H1 (cell line): ENCODE measurements at places on chromosomes 12 and 14. TPM values are rescaled to one million over a fixed set of nuclear protein-coding genes. Genes with fewer than 3 reads are reported as not detected.

The USP44 gene
- 191 and 197 TPM in 2 replicates for total RNA-seq

GRCh38 chr12:47178014-47178413 is 98.3 kb upstream of the AMIGO2 start:
- no peak for DNase-seq

GRCh38 chr12:108514468-108514972 is 557 bp upstream of the FICD start:
- no peak for DNase-seq

The KRT72 gene
- not detected in 2 replicates for total RNA-seq

DNA sequence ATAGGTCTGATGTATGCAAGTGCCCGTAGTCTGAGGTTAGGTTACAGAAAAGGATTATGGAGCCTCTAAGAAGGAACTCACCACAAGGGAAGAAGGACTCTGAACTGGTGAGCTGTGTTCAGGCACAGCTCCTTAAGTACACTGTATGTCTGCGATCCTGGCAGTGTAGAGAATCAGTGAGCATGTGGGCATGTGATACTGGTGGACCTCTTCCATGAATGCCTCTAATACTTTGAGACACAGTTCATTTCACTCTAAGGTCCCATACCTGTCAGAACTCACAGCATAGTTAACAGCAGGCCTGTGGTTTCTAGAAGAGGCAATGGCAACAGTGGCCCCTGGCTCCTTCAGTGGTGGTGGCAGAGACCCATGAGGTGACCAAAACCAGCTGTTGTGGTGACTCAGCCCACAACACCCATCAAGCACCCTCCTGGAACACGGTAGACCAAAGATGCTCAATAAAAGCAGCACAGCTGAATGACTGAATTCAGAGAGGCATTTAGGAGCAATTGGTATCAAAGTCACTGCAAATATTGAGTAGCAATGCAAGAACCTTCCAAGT is 6.9 kb upstream of the OR6J1 start:
- DNase-seq = peak; percentile 7

GRCh38 chr12:92036771-92037453 is 108.7 kb downstream of the BTG1 start:
- DNase-seq = no peak

- DNase-seq = no peak
These were observed 65.2 kb downstream of the TSPAN9 start for GRCh38 chr12:3142386-3142785.

DNA sequence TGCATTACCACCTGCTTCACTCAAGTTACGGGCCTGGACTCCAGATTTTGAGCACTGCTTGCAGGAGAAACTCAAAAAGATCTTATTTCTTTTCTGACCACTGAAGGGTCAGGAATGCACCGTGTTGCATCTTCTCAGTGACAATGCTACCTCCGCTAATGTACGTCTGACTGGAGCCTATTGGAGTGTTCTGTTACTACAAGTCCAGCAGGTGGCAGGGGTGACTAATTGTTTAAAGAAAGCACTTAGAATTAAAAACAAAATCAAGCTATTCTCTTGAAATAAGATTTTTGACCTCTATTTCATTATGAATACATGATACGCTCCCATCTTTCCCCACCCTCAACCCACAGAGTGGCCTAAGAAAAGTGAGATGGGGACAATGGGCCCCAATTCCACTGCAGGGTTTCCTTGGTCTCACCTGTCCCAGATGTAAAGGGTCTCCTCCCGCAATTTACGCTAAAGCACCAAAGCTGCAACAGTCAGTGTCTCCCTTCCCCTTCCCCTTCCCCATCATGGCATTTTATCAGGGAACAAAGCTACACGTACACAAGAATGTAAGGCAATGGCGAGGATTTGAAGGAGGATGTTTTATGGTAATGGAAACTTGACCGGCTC is 2.2 kb downstream of the TBPL2 start:
- no peak for DNase-seq

GRCh38 chr14:22428700-22429291 is 160.2 kb downstream of the DAD1 start:
- no peak for DNase-seq

DNA sequence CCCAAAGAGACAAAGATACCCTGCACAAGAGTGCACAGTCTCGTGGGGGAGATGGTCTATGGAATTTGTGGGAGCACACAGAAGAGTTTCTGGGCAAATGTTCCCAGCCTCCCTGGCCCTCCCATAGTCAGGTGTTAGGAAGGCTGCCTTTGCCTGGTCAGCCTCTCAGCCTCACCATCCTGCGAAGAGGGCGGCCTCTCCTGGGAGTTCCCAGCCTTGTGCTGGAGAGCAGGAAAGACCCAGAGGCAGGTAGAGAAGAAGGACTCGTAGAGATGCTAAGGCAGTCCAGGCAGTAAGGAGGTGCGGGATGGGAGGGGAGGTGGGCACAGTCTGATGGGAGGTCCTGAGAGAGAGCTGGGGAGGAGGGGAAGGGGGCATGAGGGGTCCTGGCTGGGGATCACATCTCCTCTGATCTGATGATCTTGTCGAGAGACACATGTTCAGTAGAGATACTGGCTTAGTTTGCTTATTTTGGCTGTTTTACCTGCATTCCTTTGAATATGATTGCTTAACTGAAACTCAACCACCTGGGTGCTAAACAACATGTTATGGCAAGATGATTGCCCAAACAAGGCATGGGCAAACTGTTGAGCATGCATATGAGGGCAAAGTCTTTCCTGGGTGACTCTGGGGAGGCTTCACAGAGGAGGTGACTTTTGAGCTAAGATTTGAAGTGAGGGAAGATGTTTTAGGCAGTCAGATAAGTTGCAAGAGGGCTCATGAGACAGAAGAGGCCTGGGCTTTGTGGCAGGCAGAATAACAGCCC is 10.5 kb downstream of the SERPINA6 start:
- no peak for DNase-seq

DNA sequence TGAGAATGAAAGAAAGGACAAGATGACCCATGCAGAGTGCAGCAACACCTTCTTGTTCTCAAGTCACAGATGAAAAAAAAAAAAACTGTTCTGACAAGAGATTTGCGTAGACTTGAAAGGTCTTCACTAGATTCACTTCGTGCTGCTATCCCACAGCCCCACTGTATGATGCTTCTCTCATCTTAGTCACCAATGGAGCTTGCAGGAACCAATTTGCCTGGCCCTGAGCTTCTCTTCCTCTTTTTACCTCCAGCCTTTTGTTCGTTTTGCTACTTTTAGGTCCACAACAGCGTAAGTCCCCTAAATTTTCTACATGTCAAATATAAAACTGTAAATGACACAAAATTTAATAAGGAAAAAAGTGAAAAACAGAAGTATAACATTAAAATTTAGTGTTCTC is 107.9 kb upstream of the NAP1L1 start:
- DNase-seq = no peak

The NRXN3 gene
- total RNA-seq = 3.0 and 4.1 TPM in 2 replicates

The SLC17A8 gene
- total RNA-seq = 0.11 and 0.30 TPM in 2 replicates

GRCh38 chr14:52610187-52610586 is 57.6 kb downstream of the GPR137C start:
- DNase-seq = no peak

The TWF1 gene
- total RNA-seq = 24.6 and 27.9 TPM in 2 replicates

The SNW1 gene
- 79.2 and 88.8 TPM in 2 replicates for total RNA-seq

DNA sequence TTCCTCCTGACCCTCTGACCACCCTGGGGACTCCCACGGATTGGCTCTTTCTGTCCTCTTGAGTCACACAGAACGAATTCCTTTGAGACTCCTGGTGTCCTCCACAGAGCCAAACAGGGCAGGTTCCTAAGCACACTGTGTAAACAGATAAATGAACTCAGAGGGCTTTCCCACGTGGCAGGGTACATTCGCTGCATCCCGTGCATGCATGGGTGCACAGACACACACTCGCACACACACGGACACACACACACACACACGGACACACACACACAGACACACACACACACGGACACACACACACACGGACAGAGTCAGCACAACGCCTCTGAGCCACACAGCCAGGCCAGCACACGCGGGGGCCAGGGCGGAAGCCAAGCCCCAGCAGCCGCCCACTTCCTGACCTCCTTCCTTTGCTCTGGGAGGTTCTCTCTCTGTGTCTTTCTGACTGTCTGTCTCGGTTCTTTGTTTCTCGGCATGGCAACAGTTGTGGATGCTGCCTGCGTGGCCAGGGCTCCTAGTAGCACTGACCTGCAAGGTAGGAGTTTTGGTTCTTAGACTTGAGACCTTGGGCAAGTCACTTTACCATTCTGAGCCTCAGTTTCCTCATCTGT is 706 bp downstream of the CRACR2A start:
- peak; percentile 33 for DNase-seq

DNA sequence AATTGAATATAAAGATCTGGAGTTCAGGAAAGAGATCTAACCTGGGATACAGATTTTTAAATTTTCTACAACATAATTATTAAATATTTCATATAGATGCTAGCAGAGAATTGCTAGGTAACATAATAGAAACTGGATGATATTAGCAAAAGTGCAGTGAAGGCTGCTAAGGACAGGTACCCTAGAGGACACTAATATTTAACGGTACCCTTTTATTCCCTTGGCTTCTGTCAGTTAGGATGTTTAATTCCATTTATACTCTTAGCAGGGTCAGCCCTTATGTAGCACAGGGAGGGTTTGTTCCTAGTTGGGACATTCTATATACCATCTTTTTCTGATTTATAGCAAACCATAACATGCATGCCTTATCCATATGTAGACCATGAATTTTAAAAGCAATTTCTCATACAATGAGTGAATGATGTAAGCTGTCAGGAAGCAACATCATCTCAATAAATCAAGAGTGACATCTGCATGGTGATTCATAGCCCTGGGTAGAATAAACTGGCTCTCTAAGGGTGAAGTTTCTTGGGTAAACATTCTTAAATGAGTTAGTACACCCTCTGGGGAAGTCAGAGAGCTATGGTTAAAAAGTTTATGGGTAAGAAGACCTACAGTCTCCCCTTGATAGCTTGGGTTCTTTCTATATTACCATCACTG is 404.4 kb upstream of the MGAT4C start:
- DNase-seq = no peak

The ACRBP gene
- 0.80 and 1.2 TPM in 2 replicates for total RNA-seq

DNA sequence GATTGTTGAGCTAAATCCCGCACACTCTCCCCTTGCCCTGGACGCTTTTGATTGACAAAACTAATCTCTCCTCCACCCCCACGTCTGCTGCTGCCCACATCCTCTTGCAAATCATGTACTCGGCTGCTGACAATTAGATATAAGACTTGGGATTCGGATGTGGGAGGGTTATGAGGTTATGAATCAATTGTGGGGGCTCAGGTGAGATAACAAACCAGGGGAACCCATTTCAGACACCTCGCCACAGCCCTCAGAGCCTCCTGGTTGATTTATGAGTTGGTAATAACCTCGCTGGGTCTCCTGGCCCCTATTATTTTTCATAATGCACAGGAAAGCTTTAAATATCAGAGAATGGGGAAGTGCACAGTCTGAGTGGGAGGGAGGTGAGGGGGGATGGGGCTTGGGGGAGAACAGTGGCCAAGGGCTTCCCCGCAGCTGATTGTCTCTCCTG is 449.9 kb downstream of the DPF3 start:
- no peak for DNase-seq

- DNase-seq = no peak
These were observed 7.0 kb downstream of the CSRNP2 start for GRCh38 chr12:51076236-51076930.

- DNase-seq = no peak
These were observed 118.1 kb upstream of the LGR5 start for GRCh38 chr12:71321531-71321930.

GRCh38 chr12:32499048-32499447 is 99.7 kb downstream of the FGD4 start:
- DNase-seq = no peak

DNA sequence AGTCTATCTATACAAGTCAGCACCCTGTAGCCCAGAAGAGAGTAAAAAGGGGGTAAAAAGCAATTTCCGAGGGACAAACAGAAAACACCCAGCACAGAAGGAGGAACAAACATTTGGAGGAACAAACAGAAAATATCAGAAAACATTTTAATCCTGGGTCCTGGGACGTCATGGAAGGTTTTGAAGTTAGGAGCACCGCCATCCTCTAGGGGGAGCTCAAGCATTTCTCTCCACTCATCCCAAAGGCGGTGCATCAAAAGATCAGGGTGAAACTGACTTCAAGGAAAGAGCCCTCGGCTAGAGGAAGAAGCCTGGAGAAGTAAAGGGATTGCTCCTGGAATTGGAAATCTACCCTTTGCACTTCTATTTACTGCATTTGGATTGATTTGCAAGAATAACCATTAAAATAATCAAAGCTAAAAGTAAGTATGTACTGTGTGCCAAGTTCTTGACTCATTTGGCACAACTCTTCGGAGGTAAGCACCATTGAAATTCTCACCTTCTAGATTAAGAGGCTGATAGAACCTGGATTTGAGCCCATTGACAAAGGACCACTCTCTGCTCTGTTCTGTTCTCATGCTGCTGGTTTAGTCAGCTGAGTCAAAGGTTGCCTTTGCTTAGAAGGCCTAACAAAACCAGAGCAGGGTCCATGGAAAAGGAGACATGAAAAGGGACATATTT is 17.2 kb upstream of the POC1B start:
- peak; percentile 79 for DNase-seq

- no peak for DNase-seq
These were observed 42.7 kb downstream of the ATF7IP start for GRCh38 chr12:14408208-14408607.

GRCh38 chr14:86012461-86012860 is 482.5 kb downstream of the FLRT2 start:
- no peak for DNase-seq

The MMP19 gene
- total RNA-seq = 2.6 and 2.7 TPM in 2 replicates

DNA sequence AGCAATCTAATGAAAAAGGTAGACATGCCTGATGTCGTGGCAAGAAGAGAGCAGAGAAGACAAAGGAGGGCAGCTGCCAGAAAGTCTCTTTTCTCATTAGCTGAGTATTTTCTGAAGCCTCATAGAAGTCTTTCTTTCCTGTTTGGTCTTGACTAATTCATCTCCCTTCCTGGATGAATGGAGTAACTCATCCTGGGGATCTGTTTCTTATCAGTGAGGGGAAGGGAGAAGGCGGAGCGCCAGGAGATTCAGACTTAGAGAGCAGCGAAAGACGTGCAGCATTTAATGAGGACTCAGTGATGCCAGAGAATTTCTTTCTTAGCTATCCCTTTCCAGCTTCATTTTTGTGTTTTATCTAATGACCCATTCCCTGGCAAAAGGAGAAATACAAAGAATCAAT is 89.4 kb downstream of the SLC15A4 start:
- DNase-seq = no peak

The DNAH10 gene
- total RNA-seq = 0.24 and 0.27 TPM in 2 replicates

DNA sequence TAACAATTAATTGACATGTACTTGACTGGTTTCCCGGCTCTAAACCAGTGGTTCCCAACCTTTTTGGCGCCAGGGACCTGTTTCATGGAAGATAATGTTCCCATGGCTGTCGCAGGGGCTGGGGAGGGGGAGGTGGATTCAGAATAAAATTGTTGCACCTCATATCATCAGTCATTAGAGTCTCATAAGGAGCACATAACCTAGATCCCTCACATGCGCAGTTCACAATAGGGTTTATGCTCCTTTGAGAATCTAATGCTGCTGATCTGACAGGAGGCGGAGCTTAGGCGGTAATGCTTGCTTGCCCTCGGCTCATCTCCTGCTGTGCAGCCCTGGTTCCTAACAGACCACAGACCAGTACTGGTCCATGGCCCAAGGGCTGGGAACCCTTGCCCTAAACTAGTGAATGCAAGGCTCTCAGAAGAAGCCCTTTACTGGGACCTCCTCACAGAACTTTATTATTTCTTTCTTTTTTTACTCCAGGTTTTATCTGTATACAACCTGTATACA is 86.4 kb upstream of the SINHCAF start:
- no peak for DNase-seq
